Dermis microvascular lymphatic vessel endothelial cell (primary cell): ENCODE measurements at places on chromosomes 7 and 10. TPM values are rescaled to one million over a fixed set of nuclear protein-coding genes. Genes with fewer than 3 reads are reported as not detected.

Gene KCND2
- 0.13 and 0.38 TPM in 2 replicates for total RNA-seq

DNA sequence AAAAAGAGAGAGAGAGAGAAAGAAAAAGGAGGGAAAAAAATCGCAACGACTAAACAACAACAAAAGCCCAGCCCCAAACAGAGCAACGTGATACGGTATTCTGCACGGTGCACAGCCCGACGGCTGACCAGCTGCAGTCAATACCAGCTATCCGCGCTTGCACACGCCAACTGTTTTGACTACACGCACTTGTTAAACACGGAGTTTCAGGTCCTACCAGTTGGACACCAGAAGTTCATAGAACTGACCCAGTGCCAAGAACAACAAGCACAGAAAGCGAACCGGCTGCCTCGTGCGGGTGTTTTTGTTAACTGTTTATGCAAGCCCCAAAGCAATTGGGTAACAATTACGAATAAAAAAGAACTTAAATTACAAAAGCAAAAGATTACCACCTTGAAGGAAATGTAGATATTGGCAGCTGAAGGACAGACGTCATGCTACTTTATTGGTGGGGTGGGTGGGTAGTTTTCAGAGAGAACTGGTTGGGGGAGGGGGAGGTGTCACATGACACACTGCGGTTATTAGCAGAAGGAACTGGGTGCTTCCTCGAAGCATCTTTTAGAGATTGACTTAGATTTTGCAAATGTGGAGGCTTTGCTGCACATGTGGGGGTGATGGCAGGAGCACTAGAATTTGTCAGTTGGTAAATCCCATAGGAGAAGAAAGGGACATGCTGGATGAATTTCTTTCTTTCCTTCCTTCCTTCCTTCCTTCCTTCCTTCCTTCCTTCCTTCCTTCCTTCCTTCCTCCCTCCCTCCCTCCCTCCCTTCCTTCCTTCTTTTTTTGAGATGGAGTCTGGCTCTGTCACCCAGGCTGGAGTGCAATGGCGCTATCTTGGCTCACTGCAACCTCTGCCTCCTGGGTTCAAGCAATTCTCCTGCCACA, 110.6 kb upstream of the EFCAB10 start:
- DNase-seq = peak; percentile 97

GRCh38 chr7:99267841-99268576, 4.6 kb upstream of the MYH16 start:
- DNase-seq = no peak

GRCh38 chr10:116371737-116372136, 47.5 kb downstream of the CCDC172 start:
- DNase-seq = no peak

DNA sequence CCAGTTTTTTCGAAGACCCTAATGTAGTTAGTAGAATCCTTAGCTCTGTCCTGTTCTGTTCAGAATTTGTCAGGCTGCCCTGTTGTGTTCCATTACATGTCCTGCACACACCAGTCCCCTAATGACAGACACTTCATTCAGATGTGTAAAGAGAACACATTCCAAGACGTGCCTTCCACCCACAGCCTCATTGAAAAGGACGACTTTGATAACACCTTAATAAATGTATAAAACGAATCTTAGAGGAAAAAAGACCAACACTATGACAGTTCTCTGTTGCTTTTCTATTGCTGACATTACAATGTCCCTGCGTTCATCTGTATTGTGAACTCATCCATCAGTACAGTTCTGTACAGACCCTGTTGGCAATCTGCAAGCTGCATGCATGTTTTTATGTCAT, 3.5 kb downstream of the LRRTM3 start:
- no peak for DNase-seq

- DNase-seq = no peak
Measured at GRCh38 chr10:89502549-89502948, 32.8 kb downstream of the SLC16A12 start.

DNA sequence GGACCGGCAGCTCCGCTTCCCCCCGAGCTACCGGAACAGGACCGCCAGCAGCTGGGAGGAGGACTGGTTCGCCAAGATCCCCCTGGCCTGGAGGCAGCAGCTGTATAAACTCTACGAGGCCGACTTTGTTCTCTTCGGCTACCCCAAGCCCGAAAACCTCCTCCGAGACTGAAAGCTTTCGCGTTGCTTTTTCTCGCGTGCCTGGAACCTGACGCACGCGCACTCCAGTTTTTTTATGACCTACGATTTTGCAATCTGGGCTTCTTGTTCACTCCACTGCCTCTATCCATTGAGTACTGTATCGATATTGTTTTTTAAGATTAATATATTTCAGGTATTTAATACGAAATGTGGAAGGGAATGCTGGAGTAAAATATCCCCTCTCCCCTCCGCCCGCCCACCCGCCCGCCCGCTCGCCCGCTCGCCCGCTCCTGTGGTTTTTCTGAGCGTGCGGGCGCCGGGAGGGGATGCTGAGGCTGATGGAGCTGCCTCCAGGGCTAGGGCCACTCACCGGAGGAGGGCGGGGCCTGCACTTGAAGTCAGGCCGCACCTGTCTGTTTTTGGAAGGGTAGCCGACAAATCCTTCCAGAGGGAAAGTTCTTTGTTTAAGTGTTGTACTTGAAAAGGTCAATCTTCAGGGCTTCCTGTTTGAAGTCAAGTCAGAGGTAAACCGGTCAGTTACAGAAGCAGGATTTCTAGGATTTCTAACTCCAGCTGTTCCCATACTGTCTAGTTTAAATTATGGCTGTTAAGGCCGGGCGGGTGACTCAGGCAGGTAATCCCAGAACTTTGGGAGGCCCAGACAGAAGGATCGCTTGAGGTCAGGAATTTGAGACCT, 30.5 kb downstream of the CHST12 start:
- no peak for DNase-seq

DNA sequence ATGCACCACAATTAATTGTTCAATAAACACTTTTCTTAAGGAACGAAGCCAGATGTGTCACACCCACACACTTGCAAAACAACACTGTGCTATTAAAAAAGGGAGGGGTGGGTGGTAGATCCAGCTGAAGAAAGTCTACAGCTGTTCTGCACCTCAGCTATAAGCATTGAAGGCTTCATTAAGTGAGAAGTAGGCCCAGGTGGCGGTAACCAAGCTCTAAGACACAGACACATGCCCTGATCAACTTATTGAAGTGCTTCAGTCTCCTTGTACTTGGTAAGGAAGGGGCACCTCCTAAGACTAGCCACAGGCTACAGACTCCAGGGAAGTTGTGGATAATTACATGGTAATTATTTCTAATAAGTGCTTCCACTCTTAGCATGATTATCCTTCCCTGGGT, 4.5 kb upstream of the CPVL start:
- DNase-seq = no peak
